Activated naive CD4-positive, alpha-beta T cell treated with anti-CD3 and anti-CD28 coated beads for 36 hours (primary cell): ENCODE measurements at places on chromosomes 2 and 18. TPM values are rescaled to one million over a fixed set of nuclear protein-coding genes. Genes with fewer than 3 reads are reported as not detected.

Gene COBLL1
- not detected for total RNA-seq

Gene ZNF396
- 0.74 TPM for total RNA-seq

Gene CCDC68
- total RNA-seq: not detected

DNA sequence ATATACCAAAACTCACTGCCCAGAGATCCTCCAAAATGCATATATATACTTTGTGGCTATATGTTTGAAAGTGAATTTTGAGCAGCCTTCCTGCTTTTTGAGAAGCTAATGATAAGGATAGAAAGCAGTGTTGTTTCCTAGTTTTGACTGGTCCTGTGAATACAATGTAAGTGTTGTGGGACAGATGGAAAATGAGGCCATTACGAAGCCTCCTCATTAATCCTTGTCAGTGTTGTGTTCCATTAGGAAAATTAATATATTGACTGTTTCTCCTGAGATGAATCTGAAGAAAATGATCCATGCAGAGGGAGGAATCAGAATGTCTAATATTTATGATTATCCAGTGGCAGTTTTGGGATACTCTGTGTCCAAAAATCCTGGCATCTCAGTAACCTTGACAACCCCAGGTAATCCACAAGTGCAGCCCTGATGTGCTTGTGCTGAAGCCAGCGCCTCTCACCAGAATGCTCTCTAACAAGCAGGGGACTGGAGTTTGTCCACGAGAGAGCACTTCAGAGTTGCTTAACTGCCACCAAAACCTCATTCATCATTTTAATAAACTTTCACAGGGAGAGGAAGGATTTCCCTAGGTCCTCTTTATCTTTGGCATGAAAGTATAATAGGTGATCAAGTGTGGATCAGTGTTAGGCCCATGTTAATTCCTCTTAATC lies 418.6 kb downstream of the CMPK2 start:
- no peaks in the 10 kb centered on the region for H3K36me3 ChIP-seq
- no peak for DNase-seq
- H3K27me3 ChIP-seq: peaks cover 2% of the 10 kb centered on the region
- H3K4me3 ChIP-seq: no peak overlapping the region

DNA sequence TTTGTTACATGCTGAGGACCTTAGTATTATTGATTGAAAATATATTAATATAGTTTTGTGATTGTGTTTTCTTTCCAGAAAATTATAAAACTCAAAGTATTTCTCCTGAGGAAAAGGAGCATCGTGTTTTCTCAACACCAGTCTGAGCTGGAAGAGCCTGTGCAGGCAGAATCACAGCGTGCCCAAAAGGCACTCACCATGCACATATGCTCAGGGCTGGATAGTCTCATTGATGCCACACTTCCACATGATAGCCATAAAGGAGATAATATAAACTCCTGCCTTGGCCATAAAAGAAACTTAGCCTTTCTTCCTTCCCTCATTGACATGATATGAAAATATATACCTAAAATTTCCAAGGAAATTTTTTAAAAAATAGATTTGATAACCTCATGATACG lies 4.0 kb downstream of the PDE1A start:
- H3K4me3 ChIP-seq: no peak overlapping the region
- no peak for DNase-seq
- no peak overlapping the region for H3K27ac ChIP-seq
- no peaks in the 10 kb centered on the region for H3K36me3 ChIP-seq

DNA sequence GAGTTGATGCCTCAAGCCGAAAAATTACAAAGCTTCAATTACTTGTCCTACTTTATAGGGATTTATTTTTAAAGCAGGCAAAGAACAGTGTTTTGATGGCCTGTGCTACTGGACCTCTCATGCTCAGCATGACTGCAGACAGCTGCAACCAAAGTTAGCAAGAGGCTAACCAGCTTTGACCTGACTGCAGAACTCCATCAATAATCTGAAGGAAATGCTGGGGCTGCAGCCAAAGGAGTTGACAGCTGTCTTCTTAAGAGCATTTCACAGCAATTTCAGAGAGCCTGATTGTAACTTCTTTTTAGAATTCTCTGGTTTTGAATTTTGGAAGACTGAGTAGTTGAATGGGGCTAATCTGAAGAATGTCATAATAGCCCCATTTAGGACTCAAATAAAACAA lies 46.5 kb upstream of the SESTD1 start:
- H3K36me3 ChIP-seq: no peaks in the 10 kb centered on the region
- no peak overlapping the region for H3K27ac ChIP-seq
- no peak overlapping the region for H3K4me3 ChIP-seq
- no peak for DNase-seq
- peaks cover 13% of the 10 kb centered on the region for H3K27me3 ChIP-seq

Gene TMEM200C
- not detected for total RNA-seq

- H3K27me3 ChIP-seq: no peaks in the 10 kb centered on the region
- H3K4me1 ChIP-seq: peaks cover 50% of the 10 kb centered on the region
- H3K27ac ChIP-seq: no peak overlapping the region
- no peaks in the 10 kb centered on the region for H3K36me3 ChIP-seq
Observed at GRCh38 chr18:48843162-48843561, 107.6 kb downstream of the SMAD7 start.

- H3K27me3 ChIP-seq: peaks cover 5% of the 10 kb centered on the region
- H3K4me1 ChIP-seq: no peaks in the 10 kb centered on the region
- no peak overlapping the region for H3K4me3 ChIP-seq
- H3K27ac ChIP-seq: no peak overlapping the region
Observed at GRCh38 chr18:77733292-77733903, 483.8 kb downstream of the GALR1 start.

DNA sequence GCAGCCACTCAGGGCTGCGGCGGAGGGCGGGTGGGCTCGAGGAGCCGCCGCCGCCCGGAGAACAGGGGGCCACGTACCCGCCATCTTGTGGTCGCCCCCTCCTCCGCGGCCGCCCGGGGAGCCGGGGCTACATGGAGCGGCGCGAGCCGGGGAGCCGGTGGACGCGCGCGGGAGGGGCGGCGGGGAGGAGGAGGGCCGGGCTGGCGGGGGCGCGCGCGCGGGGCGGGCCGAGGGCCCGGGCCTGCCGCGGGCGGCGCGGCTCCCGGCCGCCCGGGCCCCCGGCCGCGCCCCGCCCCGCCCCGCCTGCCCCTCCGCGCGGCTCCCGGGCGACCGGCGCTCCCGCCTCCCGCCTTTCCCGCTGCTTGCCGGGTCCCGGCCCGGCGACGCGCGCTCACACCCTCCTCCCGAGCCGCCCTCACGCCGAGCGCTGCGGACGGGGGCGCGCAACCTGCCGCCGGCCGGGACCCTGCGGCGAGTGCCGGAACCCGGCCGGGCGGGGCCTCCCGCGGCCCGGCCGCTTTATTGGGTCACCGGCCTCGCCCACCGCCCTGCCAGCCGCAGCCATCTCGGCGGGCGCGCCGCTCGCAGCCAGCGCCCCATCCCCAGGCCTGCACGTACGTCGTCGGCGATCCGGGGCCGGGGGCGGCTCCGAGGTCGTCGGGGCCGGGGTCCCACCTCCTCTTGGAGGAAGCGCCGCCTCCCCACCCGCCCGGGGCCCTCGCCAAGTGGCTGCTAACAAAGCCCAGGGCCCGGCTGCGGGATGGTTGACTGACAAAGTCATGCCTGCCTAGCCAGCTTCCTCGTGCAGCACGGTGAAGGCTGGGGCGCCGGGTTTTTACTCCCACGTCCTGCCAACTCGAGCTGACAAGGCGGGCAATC lies at the start of gene PPP4R1:
TSS of gene PPP4R1 (minus strand) at position 159 of the 879 bp plus-strand sequence. CDS start at position 84, 75 bp downstream.
- H3K36me3 ChIP-seq: peaks cover 8% of the 10 kb centered on the region
- H3K4me3 ChIP-seq: peak within 1 kb of the TSS; percentile 93
- H3K4me1 ChIP-seq: peaks cover 29% of the 10 kb centered on the region
- peak within 1 kb of the TSS; percentile 77 for H3K27ac ChIP-seq
- no peaks in the 10 kb centered on the region for H3K27me3 ChIP-seq
- DNase-seq: peak; percentile 71

Gene CACNB4
- 0.10 TPM for total RNA-seq

Gene KIAA1328
- total RNA-seq: 7.8 TPM

GRCh38 chr2:8090748-8091700 lies 590.8 kb upstream of the ID2 start:
- H3K27ac ChIP-seq: no peak overlapping the region
- no peaks in the 10 kb centered on the region for H3K4me1 ChIP-seq
- no peak overlapping the region for H3K4me3 ChIP-seq

Gene ADD2
- total RNA-seq: 42.9 TPM

GRCh38 chr2:158482594-158482993 lies 25.8 kb downstream of the PKP4 start:
- no peak for DNase-seq
- no peaks in the 10 kb centered on the region for H3K27me3 ChIP-seq
- peaks cover 2% of the 10 kb centered on the region for H3K36me3 ChIP-seq
- H3K4me3 ChIP-seq: no peak overlapping the region
- no peak overlapping the region for H3K27ac ChIP-seq

DNA sequence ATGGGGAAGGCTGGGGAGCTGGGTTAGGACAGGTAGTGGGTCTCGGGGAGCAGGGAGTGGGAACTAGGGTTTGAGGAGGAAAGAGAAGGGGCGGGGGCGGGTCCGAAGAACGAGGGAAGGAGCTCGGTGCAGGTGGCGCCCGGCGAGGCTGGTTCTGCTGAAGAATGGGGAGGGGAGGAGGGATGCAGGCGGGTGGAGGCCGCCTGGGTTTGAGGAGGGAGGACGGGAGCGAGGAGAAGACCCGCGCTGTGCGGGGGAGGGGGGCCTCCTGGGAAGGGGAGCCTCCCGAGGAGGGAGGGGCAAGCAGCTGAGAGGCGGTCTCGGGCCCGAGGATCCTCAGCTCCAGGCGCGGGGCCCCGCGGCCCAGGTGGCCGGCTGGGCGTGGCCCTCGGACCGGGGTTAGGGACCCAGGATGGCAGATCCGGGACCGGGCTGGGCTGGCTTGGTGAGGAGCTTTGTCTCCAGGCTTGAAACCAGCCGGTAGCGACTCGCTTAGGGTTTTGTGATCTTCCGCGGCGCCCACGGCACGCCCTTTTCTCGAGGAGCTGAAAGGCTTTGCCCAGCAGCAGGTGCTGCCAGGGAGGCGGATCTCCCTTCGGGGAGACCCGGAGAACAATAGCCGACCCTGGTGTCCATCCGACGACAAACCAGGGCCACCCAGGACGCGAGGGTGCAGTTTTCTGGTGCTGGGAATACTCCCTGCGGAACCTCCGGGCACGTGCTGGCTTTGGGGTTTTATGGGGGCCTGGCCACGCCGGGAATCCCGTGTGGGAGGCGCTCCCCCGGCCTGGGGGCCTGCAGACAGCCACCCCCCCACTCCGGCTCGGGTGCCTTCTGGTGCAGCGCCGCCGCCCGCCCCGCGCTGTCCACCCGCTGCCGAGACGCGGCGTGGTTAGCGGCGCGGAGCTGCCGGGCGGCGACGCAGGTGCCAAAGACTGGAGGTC lies 1.4 kb downstream of the DPYSL5 start:
- H3K27ac ChIP-seq: no peak overlapping the region
- H3K36me3 ChIP-seq: no peaks in the 10 kb centered on the region
- peak; percentile 8 for DNase-seq
- peaks cover 44% of the 10 kb centered on the region for H3K27me3 ChIP-seq
- peaks cover 15% of the 10 kb centered on the region for H3K4me1 ChIP-seq
- peak overlapping the region; percentile 66 for H3K4me3 ChIP-seq

Gene KCNE4
- not detected for total RNA-seq

DNA sequence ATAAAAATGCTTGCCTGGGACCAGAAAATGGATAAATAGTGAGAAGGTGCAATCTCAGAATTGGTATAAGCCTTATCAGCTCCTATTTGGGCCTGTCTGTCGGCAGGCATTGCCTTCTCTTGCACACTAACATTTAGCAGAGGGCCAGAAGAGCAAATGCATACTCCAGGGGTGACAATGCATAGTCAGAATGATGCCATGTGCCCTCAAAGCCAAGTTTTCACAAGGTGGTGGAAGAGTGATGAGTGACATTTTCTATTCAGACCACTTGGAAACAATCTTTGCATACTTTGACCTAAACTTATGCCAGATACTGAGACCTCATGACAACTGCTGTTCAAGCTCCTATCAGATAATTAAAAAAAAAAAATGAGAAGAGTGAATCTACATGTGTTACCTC lies 276.3 kb downstream of the SETBP1 start:
- H3K27ac ChIP-seq: no peak overlapping the region
- no peaks in the 10 kb centered on the region for H3K4me1 ChIP-seq
- peaks cover 2% of the 10 kb centered on the region for H3K27me3 ChIP-seq
- H3K4me3 ChIP-seq: no peak overlapping the region
- no peak for DNase-seq
- H3K36me3 ChIP-seq: no peaks in the 10 kb centered on the region

DNA sequence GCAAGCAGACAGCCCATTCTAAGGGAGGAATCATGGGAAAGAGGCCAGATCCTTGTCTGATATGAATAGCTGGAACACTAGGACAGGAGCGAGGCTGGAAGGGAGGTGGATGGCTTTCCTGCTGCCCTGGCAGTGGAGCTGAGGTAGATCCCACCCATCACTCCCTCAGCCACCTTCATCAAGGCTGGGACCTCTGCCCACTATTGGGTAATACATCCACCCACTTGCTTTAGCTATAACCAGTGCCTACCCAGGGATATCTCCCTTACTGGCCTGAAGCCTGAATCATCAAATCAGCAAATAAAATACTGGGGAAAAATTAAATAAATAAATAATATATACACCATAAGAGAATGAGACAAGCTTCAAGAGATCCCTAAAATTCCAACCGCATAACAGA lies 183.2 kb upstream of the KYNU start:
- no peak overlapping the region for H3K4me3 ChIP-seq
- no peaks in the 10 kb centered on the region for H3K27me3 ChIP-seq
- no peaks in the 10 kb centered on the region for H3K36me3 ChIP-seq
- no peaks in the 10 kb centered on the region for H3K4me1 ChIP-seq
- no peak overlapping the region for H3K27ac ChIP-seq

DNA sequence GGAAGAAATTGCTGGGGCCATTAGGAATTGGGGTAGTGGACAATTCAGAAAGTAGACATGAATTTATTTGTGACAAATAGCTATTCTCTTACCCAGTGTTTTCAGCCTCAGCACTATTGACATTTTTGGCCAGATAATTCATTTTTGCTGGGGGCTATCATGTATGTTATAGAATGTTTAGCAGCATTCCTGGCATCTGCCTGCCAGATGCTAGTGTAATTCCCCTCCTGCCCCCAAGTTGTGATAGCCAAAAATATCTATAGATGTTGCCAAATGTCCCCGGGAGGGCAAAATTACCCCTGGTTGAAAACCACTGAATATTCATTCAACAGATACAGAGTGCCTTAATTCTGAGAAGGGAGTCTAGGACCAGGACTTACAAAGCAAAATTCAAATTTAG lies 183.6 kb downstream of the BABAM2 start:
- no peak overlapping the region for H3K27ac ChIP-seq
- no peak for DNase-seq
- peaks cover 2% of the 10 kb centered on the region for H3K36me3 ChIP-seq
- no peak overlapping the region for H3K4me3 ChIP-seq
- H3K27me3 ChIP-seq: no peaks in the 10 kb centered on the region

GRCh38 chr18:12455496-12455895 lies 47.8 kb downstream of the PRELID3A start:
- no peaks in the 10 kb centered on the region for H3K4me1 ChIP-seq
- H3K4me3 ChIP-seq: no peak overlapping the region
- DNase-seq: no peak
- H3K27me3 ChIP-seq: no peaks in the 10 kb centered on the region
- no peaks in the 10 kb centered on the region for H3K36me3 ChIP-seq
- no peak overlapping the region for H3K27ac ChIP-seq

- H3K4me3 ChIP-seq: no peak overlapping the region
- no peaks in the 10 kb centered on the region for H3K27me3 ChIP-seq
- peaks cover 73% of the 10 kb centered on the region for H3K4me1 ChIP-seq
Observed at GRCh38 chr2:64119369-64119768, 24.9 kb downstream of the PELI1 start.

Gene KIF5C
- total RNA-seq: 24.5 TPM

Gene SPP2
- not detected for total RNA-seq

Gene MAP3K19
- not detected for total RNA-seq

Gene SPEG
- total RNA-seq: 1.3 TPM

Gene HSPD1
- total RNA-seq: 1,210 TPM
